ENCODE measurements at places on chromosomes 4 and X. TPM values are rescaled to one million over a fixed set of nuclear protein-coding genes. Genes with fewer than 3 reads are reported as not detected.

BDH2 gene
- 53.1 TPM for total RNA-seq

F8A2 gene
- not detected for total RNA-seq

HS6ST2 gene
- 7.6 TPM for total RNA-seq

UNC5C gene
- 20.5 TPM for total RNA-seq

STATH gene
- not detected for total RNA-seq

All from testis (tissue), 5 donors.